ENCODE measurements at places on chromosomes 5 and 9. TPM values are rescaled to one million over a fixed set of nuclear protein-coding genes. Genes with fewer than 3 reads are reported as not detected.

TAF1L gene
- total RNA-seq = 0.03 TPM

CDH12 gene
- total RNA-seq = 0.09 TPM

EGFLAM gene
- total RNA-seq = 4.3 TPM

TRPM3 gene
- 9.2 TPM for total RNA-seq

C9 gene
- total RNA-seq = 1.0 TPM

F12 gene
- 15.3 TPM for total RNA-seq

CDHR2 gene
- 65.7 TPM for total RNA-seq

RIGI gene
- total RNA-seq = 9.4 TPM

SLC1A3 gene
- 26.2 TPM for total RNA-seq

THBS4 gene
- total RNA-seq = 1.5 TPM

UBE2R2 gene
- 42.8 TPM for total RNA-seq

ESM1 gene
- total RNA-seq = 0.40 TPM

CAMK4 gene
- total RNA-seq = 5.0 TPM

BTNL3 gene
- total RNA-seq = 0.09 TPM

LCN9 gene
- not detected for total RNA-seq
